Subcutaneous preadipocyte (primary cell): ENCODE measurements at places on chromosomes 1 and 21. TPM values are rescaled to one million over a fixed set of nuclear protein-coding genes. Genes with fewer than 3 reads are reported as not detected.

Gene CCDC27
- not detected in 2 replicates for total RNA-seq

Gene TTLL10
- not detected in 2 replicates for total RNA-seq

Gene CR2
- total RNA-seq = not detected in 2 replicates

Gene LRRC39
- 0.37 and 0.39 TPM in 2 replicates for total RNA-seq

Gene ACOT11
- 2.9 and 3.7 TPM in 2 replicates for total RNA-seq

Gene LRRC41
- total RNA-seq = 93.3 and 110 TPM in 2 replicates

Gene THEM5
- total RNA-seq = not detected in 2 replicates

Gene ITLN2
- total RNA-seq = not detected in 2 replicates

Gene AMY2A
- not detected in 2 replicates for total RNA-seq

Gene GBP6
- total RNA-seq = not detected in 2 replicates

Gene KRTAP10-3
- not detected in 2 replicates for total RNA-seq

Gene NDUFV3
- 42.4 and 61.0 TPM in 2 replicates for total RNA-seq

Gene LINGO4
- not detected in 2 replicates for total RNA-seq

Gene SERTAD4
- under 0.01 and 0.20 TPM in 2 replicates for total RNA-seq

Gene FAM177B
- not detected in 2 replicates for total RNA-seq

Gene SPRR5
- total RNA-seq = not detected in 2 replicates

Gene SYCP1
- not detected in 2 replicates for total RNA-seq

Gene OR2L8
- not detected in 2 replicates for total RNA-seq

Gene WNT9A
- total RNA-seq = 0.78 and 1.5 TPM in 2 replicates

Gene TNNT2
- total RNA-seq = not detected in 2 replicates

Gene FCGR3B
- total RNA-seq = not detected in 2 replicates

Gene CD244
- total RNA-seq = not detected in 2 replicates

Gene ZBTB18
- total RNA-seq = 2.9 and 6.1 TPM in 2 replicates

Gene SLC26A9
- total RNA-seq = under 0.01 TPM in 1 of 2 replicates, not detected in the other

Gene OR14K1
- not detected in 2 replicates for total RNA-seq

Gene MYOC
- not detected in 2 replicates for total RNA-seq

Gene ERG
- under 0.01 and 0.39 TPM in 2 replicates for total RNA-seq

Gene PTPN22
- 0.37 and 0.59 TPM in 2 replicates for total RNA-seq

Gene TFAP2E
- under 0.01 and 0.20 TPM in 2 replicates for total RNA-seq

Gene HAO2
- total RNA-seq = not detected in 2 replicates

Gene RHBDL2
- 0.37 and 0.39 TPM in 2 replicates for total RNA-seq

Gene KCNK2
- 8.6 and 10.3 TPM in 2 replicates for total RNA-seq

Gene LAD1
- not detected in 2 replicates for total RNA-seq

Gene SLC1A7
- total RNA-seq = under 0.01 TPM in 1 of 2 replicates, not detected in the other

Gene BRINP2
- under 0.01 TPM in 1 of 2 replicates, not detected in the other for total RNA-seq
